Dermis blood vessel endothelial cell (primary cell): ENCODE measurements at places on chromosomes 13 and 19. TPM values are rescaled to one million over a fixed set of nuclear protein-coding genes. Genes with fewer than 3 reads are reported as not detected.

ZNF17 gene
- 10.9 and 11.4 TPM in 2 replicates for total RNA-seq

LHB gene
- total RNA-seq: not detected in 2 replicates

DNA sequence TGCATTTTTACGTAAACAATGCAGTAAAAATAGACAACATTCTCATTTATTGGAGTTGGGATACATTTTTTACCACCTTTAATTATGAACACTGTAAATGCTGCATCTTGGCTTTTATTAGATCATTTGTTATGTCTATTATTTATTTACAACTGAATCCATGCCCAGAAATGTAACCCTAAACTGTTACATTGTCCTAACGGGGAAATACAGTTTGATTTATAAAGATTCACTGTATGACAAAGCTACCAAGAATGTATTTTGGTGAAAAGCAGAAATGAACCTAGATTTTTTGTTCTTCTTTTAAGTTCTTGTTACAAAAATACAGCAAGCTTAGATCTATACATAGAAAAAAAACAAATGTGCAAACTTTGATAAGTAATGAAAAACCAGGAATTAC is 1.1 kb downstream of the METTL21C start:
- DNase-seq: no peak

PRRG2 gene
- 6.1 and 7.5 TPM in 2 replicates for total RNA-seq
